Metanephros (tissue), 2 donors: ENCODE measurements at places on chromosomes 12 and 14. TPM values are rescaled to one million over a fixed set of nuclear protein-coding genes. Genes with fewer than 3 reads are reported as not detected.

The PLXNC1 gene
- total RNA-seq, result 12.8 TPM

The HEBP1 gene
- total RNA-seq, result 30.1 TPM

The CFAP54 gene
- 8.5 TPM for total RNA-seq

The PLA2G1B gene
- total RNA-seq, result not detected

The TMEM132C gene
- 5.1 TPM for total RNA-seq

The GNB3 gene
- total RNA-seq, result 3.7 TPM

The SYNE3 gene
- 6.0 TPM for total RNA-seq

The LBHD2 gene
- total RNA-seq, result not detected
